Activated CD8-positive, alpha-beta memory T cell treated with anti-CD3 and anti-CD28 coated beads for 4 hours (primary cell): ENCODE measurements at places on chromosomes 2 and 18.
A peak's percentile ranks its signal among the peaks of the same experiment; 100 is the strongest.

DNA sequence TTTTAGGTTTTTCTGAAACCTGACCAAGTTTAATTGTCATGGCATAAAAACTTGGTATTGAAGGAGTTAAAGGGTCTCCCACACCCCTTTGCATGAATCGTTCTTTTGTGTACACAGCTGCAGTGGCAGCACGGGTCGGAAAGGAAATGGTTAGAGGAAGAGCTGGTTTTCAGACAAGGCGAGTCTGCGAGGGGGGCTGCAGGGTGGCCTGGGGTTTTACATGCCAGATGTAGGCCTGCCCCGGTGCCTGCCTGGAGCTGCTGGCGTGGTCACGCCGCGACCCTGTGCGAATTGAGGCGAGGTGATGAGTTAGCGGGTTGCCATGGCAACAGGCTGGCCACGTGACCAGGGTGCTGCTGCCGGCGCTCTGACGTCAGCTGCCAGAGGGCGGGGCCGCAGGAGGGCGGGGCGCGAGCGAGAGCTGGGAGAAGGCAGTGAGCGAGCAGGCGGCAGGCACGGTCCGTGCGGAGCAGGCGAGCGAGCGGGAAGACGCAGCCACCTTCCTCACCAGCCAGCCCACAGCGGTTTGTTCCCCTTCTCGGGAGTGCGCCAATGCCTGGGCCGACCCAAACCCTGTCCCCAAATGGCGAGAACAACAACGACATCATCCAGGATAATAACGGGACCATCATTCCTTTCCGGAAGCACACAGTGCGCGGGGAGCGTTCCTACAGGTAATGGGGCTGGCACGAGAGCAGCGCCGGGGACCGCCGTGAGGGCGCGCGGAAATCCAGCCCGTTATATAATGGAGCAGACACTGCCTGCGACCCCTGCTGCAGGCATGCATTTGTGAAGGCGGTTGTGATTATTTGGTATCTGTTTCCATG lies at the start of gene MAPRE2:
TSS of gene MAPRE2 (plus strand) at position 426 of the 827 bp plus-strand sequence. CDS start at position 553, 127 bp downstream.
- peak; percentile 99 for DNase-seq

GRCh38 chr2:237427769-237428506 lies 14.0 kb upstream of the COL6A3 start:
- peak; percentile 73 for DNase-seq

DNA sequence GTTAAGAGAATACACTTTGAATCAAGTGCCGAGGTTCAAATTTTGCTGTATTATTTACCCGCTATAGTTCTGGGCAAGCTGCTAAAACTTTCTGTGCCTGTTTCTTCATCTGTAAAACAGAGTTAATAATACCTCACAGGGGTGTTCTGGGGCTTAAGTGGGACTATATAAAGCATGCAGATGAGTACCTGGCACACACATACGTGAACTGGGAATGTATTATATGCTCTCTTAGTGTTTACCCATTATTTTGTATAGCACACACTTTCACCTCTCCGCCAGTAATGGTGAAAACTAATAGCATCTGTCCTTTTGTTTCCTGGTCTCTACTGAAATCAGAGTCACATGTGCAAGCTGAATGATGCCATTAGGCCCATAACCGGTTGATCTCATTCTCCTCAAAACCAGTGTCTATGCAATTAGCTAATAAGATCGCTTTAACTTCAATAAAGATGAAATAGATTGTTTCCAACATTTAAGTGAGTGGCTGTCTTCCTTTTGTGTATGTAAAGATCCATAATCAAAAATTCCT lies 3.8 kb upstream of the CDKL4 start:
- no peak for DNase-seq

- no peak for DNase-seq
These were observed 45.3 kb downstream of the FOSL2 start for GRCh38 chr2:28437918-28438317.

DNA sequence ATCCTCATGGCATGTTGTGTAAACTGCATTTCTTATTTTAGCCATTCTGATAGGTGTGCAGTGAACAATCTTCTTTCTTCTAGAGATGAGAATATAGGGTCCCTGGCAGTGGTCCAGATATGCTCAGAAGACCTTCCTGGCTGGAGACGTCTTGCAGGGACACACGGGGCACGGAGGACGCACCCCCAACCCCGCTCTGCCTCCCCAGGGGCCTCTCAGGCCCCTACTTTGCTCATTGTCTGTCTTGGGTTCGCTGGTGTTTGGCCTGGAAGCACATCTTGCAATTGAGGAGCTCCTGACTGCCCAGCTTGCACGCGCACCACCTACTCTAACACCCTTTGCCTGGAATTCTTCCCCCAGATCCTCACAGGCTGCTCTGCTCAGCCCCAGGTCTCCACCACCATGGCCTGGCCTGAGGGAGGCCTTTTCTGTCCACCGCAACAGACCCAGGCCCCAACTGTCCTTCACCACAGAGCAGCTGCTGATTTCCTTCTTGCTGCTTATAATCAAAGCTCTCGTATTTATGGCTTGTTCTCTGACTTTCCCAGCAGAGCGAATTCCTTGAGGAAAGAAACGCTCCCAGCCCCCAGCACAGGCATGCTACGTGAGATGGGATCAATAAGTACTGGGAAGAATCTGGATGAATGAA lies 295.9 kb upstream of the HDAC4 start:
- no peak for DNase-seq
